Stimulated activated CD8-positive, alpha-beta memory T cell treated with anti-CD3 and anti-CD28 coated beads, Interleukin-15, amount 100 ng/mL, for 1 hour (primary cell): ENCODE measurements at places on chromosomes 7 and 10.

- DNase-seq: no peak
Observed at GRCh38 chr7:141986923-141987322, 8.8 kb upstream of the MGAM start.

GRCh38 chr10:6796231-6796630, 216.2 kb upstream of the PRKCQ start:
- DNase-seq: no peak

DNA sequence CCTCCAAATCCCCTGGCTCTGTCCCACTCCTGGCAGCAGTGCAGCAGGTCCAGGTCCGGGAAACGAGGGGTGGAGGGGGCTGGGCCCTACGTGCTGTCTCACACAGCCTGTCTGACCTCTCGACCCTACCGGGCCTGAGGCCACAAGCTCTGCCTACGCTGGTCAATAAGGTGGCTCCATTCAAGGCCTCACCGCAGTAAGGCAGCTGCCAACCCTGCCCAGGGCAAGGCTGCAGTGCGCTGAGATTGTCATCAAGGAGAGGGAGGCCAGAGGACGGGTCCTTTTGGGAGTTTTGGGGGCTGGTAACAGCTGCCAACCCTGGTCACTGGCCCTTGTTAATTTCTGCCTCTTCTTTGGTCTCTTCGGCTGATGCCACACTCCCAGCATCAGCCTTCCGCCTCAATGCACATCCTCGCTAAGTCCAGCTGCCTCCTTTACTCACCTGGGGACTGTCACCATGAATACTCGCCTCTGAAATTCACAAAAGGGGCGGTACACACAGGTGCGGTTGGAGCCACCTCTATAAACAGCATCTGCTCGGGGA, 3.5 kb downstream of the EPO start:
- DNase-seq: no peak

DNA sequence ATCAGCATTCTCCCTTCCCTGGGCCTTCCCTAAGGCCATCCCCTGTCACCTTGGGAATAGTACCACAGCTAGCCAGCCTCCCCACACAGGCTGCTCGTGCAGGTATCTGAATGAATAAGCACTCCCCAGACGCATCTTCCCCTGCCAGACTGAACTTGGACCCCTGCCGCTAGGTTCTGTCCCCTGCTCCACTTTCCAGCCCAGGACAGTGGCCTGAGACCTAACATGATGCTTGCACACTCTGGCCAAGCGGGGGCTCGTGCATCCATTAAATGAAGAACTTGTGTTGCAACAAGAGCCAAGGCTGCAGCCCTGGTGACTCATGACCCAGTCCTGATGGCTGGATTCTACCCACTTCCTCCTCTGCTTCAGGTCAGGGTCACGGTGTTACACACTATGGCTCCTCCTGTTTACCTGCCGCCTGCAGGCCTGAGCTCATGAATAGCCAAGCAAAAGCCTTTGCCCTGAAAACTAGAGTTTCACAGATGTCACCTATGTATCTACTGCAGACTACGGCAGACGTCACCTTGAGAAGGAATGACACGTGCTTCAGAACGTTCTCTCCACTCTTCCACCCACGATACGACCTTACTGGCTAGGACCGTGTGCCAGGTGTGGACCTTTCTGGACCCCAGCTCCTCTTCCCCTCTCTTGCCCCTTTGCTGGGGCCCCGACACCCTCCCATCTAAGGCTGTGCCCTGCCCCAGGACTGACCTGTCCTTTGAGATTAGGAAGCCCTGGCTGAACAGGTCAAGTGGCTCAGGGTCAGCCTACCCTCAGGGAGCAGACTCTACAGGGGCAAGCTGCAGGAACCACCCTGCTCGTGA, 6.5 kb downstream of the ASB13 start:
- no peak for DNase-seq

DNA sequence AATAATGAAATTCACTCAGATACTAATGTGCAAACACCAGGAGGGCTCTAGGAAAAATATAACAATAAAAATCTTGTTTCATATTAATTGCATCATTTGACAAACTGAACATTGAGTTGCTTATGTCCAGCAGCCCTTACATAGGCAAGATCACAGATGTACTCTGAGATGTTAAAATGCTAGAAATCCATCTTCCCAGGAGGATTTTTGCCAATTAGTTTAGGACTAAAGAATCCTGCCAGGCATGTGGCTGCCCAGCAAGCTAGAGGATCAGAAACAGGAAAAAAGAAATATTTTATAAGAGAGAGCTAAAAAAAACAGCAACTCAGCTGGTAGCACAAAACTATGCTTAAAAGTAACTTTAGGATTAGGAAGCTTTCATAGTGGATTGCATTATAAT, 407.8 kb downstream of the NXPH1 start:
- DNase-seq: no peak

DNA sequence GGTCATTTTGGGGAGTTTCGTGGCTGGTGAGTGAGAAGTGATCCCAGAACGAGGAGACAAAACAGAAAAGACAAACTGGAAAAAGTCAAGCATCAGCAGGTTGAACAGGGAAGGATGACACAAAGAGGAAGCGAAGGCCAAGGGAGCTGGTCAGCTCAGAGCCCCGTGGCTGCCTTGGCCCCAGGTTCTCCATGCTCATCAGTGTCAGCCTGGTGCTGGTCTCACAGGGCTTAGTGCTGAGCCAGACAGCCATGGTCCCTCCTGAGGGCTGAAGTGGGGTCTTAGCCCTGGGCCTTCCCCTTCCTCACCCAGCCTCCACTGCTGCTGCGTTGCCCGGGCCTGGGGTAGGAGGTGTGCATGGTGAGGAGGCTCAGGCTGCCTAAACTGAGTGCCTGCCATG, 183.6 kb downstream of the PFKFB3 start:
- DNase-seq: no peak

DNA sequence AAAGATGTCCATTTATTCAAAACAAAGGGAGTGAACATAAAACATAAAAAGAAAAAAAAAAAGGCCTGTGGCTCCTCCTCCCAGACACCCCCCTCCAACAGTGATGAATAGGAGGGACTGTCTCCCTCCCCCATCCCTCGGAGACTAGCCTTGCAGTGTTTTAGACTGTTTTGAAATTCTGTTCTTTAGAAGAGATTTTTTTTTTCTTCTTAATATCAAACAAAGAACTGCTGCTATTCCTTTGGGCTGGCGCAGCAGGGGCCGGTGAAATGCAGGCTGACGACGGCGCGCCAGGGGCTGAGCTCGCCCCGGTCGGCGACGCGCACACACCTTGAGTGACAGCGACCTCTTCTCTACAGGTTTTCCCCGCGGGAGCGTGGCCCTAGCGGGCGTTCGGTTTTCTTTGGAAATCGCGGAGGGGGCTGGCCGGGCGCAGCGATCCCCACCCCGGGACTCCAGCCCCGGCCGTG, at the start of gene LANCL2:
Gene LANCL2 (plus strand): TSS at position 133 of the 470 bp plus-strand sequence. CDS start 689 bp downstream, outside the sequence.
- DNase-seq: no peak

GRCh38 chr7:40682696-40683095, 547.9 kb downstream of the SUGCT start:
- DNase-seq: no peak

GRCh38 chr10:67241451-67241850, 315.6 kb downstream of the LRRTM3 start:
- no peak for DNase-seq

GRCh38 chr10:130027716-130028464, 63.8 kb upstream of the EBF3 start:
- DNase-seq: no peak
